ENCODE measurements at places on chromosomes 7 and 10.

GRCh38 chr10:34988397-34989067 is 101.6 kb downstream of the CUL2 start:
- no peak for DNase-seq

GRCh38 chr10:34403512-34403911 is 411.6 kb downstream of the PARD3 start:
- no peak for DNase-seq

DNA sequence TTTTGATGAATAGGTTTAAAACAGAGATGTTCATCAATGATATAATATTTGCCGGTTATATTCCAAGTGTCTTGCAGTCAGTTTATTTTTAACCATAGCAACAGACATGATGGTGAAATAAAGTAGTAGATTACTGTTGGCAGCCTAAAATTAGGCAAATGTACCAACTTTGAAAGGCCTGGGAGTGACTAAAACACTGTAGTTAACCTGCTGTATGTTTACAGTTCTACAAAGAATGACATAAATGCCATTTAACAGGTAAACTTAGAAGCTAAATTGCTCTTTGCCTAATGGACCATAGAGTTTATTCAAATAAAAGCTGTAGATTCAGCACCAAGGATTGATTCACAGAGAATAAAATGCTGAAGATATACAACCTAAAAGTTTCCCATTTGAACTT is 64.1 kb downstream of the PHTF2 start:
- DNase-seq, result no peak

DNA sequence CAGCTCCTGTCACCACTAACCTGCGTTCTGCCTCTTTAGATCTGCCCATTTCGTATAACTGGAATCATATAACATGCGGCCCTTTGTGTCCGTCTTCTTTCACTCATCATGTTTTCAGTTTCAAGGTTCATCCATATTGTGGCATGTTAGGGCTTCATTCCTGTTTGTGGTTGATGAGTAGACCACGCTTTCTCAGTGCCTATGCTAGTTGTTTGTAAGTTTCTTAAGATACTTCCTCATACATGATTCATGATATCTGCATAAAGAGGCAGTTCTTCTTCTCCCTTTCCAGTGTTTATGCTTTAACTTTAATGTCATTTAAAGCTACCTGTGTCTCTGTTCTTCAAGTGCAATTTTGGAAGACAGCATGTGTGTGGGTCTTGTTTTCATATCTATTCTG is 79.5 kb upstream of the FAM20C start:
- no peak for DNase-seq
